ENCODE measurements at places on chromosomes 7 and 10.

- no peak for DNase-seq
Observed at GRCh38 chr10:116141855-116142254, 131.2 kb downstream of the GFRA1 start.

DNA sequence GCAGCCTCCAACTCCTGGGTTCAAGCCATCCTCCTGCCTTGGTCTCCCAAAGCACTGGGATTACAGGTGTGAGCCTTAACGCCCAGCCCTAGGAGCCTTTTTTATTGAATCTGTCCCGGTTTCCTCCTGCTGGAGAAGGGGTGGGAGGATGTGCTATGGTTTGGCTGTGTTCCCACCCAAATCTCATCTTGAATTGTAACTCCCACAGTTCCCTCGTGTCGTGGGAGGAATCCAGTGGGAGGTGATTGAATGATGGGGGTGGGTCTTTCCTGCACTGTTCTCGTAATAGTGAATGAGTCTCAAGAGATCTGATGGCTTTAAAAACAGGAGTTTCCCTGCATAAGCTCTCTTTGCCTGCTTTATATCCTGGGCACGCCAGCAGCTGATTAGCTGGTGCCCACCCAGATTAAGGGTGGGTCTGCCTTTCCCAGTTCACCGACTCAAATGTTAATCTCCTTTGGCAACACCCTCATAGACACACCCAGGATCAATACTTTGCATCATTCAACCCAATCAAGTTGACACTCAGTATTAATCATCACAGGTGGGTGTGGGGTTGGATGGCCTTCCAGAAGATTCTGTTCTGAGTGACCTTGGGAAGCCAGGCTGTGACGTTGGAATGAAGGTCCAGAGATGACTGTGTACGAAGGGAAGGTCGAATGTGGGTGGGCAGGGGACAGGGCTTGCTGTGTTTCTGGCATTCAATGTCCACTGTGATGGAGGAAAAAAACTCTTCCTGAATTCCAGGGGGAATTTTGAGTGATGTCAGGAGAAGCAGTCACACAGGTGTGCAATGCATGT is 33.8 kb upstream of the CUX1 start:
- DNase-seq, result no peak

DNA sequence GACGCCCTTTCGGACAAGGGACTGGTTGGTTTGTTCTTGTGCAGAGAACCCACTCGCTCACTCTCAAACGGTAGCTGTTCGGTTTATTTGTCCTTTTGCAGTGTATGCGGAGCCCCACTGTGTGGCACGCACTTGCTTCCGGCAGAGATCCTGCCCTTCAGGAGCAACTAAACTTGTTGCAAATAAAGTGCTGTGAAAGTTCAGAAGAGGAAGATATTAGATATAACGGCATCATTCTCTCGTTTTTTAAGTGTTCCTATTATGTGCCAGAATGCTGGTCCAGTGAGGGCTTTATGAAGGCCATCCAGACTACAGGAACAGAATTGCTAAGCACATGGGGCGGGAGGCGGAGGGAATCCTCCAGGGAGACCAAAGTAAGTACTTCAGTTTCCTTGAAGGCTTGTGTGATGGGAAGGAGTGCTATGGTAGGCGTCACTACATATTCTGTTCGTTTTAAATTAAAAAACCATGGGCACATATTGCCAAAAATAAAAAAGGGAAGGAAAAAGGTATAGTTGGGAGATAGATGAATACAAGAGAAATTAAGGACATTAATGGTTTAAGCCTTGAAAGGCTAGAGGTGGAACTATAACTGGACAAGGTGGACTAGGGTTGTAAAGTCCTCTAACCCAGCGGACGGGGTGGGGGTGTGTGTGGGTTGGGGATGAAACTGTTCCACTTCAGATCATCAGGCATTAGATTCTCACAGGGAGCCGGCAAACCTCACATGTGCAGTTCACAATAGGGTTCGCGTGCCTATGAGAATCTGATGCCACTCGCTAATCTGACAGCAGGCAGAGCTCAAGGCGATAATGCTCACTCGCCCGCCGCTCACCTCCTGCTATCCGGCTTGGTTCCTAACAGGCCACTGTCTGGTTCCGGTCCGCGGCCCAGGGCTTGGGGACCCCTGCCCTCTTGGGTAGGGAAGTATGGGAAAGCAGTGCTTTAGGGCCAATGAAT is 704 bp upstream of the ERLIN1 start:
- no peak for DNase-seq

- peak; percentile 31 for DNase-seq
Observed at GRCh38 chr10:24556750-24557742, 166.6 kb downstream of the ARHGAP21 start.

GRCh38 chr10:132740588-132740987 is 45.4 kb downstream of the NKX6-2 start:
- no peak for DNase-seq

DNA sequence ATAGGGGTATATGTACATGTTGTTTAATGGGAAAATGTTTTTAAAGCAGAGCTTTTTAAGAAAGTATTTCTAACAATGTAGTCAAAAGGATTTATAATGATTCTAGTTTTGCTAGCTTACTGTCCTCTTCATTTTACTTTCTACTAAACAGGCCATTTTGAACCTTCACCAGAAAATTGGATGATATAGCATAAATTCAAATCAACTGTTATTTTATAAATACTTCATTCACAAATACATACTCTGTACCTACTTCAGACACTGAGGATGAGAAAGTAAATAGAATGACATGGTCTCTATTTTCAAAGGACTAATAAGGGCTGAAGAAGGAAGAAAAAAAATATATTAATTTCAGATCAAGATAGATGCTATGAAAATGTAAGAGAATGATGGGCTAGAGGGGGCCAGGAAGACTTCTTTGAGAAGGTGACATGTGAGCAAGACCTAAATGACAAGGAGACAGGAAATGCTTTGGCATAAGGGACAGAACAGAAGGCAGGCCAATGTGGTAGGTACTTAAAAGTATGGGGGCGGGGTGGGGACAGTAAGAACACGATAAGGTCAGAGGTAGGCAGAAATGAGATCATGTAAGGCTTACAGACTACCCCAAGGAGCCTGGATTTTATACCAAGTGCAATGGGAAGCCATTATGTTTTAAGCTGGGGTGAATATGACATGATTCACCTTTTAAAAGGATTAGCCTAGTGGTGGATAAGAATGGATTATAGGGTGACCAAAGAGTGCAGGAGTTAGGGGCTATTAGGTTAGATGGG is 5.2 kb downstream of the NAMPT start:
- no peak for DNase-seq

All from CD4-positive, alpha-beta T cell treated with Interleukin-10 for 1 hour (primary cell).